ENCODE measurements at places on chromosomes 11 and 22.

- no peak for DNase-seq
Observed at GRCh38 chr22:23010430-23010829, 59.9 kb upstream of the GNAZ start.

- no peak for DNase-seq
Observed at GRCh38 chr11:24609192-24610119, 112.6 kb downstream of the LUZP2 start.

DNA sequence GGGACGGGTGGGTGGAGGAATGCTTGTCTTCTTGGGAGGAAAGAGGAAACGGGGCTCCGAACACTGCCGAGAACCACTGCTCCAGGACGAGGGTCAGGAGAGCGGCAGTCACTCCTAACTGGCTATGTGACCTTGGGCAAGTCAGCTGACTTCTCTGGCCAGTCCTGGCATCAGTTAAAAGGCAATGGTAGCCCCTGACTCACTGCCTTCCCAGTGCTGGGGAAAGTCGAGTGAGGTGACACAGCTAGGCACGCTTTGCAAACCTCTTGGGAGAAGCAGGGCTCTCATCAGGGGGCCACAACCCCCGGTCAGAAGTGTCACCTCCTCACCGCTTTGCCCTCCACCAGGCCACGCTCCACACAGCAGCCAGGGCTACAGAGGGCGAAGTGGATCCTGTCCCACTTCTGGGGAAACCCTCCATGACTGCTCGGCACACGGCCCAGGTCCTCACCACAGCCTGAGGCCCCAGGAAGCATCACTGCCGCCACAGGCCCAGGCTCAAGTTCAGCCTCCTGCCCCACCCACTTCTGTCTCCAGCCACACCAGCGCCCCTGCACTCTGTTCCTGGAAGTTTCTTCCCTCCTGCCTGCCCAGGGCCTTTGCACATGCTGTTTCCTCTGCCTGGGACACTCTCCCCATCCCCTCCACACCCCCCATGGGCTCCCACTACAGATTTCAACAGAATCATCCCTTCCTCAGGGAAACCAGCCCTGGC lies 16.3 kb downstream of the IL2RB start:
- no peak for DNase-seq

DNA sequence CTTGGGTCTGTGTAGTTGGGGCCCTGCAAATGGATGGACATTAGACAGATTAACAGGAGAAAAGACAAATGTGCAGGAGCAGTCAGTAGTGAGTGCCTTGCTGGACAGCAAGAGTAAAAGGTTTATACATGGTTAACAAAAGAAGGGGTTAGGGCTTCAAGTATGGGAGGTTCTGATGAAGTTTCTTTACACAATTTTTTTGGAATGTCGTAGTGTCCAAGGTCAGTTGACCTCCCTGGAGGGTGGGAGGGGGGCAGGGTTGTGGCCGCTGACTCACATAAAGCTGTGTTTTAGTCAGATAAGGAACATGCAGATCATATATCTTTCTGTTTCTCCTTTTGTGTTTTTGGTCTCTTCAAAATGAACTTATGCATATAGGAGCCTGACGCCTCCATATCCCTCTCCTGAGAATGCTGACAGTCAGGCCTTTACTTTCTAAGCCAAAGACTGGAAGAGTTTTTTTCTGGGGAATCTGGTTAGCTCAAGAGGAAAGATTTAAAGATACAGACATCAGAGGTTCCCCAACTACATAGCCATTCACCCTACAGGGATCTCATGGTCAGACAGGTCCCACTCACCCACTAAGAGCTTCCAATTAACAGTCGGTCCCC lies 134.3 kb downstream of the NECTIN1 start:
- DNase-seq: no peak

DNA sequence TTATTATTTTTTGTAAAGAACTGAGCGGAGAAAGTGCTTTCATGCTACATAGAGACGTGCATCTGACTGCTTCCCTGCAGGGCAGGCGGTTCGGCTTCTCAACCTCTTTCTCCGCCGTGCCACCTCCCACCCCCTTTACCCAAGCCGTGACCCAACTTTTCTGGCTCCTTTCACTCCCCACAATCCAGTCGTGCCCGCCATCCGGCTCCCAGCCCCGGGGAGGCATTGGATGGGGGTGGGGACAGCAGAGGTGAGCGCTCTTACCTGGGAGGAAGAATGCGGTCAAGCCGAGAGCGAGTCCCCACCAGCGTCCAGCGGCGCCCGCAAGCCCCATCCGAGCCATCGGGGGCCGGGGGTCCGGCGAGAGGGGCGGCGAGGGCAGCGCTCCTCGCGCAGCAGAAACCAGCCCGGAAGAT lies 781 bp downstream of the NECTIN1 start:
- DNase-seq: peak; percentile 63

- no peak for DNase-seq
Observed at GRCh38 chr11:102469196-102469821, 16.7 kb upstream of the TMEM123 start.

GRCh38 chr22:39382410-39382809 lies 17.2 kb upstream of the TAB1 start:
- DNase-seq: no peak

DNA sequence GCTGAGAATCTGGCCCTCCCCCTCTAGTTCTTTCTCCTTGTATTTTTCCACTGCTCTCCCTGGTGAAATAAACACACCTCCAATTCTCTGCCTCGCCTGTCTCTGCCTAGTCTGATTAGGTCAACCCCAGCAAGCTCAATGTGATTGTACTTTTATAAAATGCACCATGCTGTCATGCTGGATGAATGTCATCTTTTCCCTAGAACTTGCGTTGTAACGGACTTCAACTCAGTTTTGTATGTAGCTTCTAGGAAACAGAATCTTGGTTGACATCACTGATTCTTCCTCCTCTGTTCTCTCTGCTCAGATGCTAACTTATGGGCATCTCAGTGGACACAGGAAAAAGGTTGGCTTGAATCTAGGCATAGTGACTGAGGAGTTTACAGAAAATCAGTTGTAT lies 261.9 kb upstream of the ISX start:
- no peak for DNase-seq

DNA sequence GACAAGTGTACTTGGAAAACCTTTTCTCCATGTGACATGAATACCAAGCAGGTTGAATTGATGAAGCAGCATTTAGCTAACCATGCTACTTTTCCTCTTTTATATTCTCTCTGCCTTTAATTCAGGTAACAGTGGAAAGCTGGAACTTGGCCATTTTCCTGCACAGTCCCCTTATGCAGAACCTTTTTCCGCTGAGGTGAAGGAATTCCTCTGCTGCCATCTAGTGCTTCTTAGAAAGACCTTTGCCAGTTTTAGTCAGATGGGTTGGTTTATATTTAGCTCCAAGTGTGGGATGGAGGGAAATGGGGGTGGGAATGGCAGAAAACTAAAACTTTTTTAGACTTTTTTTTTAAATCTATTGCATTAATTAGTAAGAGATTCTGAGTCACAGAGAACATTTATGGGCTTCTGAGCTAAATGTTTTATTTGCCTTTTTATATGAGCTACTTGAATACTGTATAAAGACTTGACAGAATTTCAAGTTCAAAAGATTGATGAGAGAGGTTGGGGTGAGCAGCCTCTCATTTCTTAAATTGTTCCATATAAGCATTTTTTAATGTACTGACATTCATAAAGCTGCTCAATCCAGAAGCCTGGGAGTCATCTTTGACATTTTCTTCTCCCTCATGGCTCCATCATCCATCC lies 153.9 kb upstream of the ZC3H12C start:
- DNase-seq: no peak

GRCh38 chr11:7587712-7588111 lies 73.9 kb downstream of the PPFIBP2 start:
- no peak for DNase-seq

DNA sequence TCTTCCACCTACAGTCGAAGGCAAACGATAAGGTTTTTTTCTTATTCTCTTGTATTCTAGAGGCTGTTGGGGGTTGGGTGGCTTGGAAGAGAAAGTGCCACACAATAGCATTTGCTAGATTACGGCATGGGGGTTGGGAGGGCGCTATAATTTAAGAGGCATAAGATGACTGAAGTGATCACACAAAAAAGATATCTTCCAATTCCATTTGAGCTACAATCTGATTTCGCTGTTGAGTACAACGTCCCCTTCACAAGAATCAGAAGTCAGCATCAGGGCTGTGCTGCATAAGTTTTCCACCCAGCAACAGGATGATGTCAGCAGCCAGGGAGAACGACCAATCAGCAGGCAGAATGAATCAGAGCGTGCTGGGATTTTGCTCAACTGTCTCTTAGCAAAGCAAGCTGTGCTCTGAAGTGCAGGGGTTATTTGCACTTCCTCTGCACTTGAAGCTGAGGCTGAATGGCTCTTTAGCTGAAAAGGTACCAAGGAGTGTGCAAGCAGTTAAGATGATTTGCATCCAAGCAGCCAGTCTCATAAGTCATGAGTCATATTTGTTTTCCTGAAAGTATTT lies 23.2 kb upstream of the SESN3 start:
- DNase-seq: peak; percentile 17

DNA sequence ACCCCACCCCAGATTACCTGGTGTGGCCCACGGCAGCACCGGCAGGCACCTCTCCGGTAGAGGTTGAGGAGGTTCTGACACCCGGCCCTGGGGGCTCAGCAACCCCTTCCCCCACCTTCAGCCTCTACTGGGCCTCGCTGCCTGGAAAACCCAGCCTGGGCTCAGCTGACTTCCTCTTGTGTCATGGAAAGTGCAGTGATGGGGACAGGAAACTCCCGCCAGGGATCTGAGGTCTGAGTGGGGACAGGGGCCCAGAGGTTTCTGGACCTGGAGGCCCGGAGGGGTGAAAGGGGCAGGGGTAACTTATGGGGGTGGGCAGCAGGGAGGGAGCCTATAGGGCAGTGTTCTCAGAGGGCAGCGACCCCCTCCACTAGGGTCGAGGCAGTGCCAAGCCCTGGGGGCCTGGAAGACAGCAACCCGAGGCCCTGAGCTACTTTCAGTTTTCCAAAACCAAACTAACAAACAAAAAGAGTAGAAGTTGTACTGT lies 10.0 kb upstream of the CD5 start:
- DNase-seq: no peak

- DNase-seq: no peak
Observed at GRCh38 chr11:19751055-19751454, 38.4 kb downstream of the NAV2 start.

GRCh38 chr22:44341431-44342346 lies 28.9 kb upstream of the SHISAL1 start:
- no peak for DNase-seq

- DNase-seq: no peak
Observed at GRCh38 chr22:42160251-42160650, 29.6 kb upstream of the CYP2D6 start.

DNA sequence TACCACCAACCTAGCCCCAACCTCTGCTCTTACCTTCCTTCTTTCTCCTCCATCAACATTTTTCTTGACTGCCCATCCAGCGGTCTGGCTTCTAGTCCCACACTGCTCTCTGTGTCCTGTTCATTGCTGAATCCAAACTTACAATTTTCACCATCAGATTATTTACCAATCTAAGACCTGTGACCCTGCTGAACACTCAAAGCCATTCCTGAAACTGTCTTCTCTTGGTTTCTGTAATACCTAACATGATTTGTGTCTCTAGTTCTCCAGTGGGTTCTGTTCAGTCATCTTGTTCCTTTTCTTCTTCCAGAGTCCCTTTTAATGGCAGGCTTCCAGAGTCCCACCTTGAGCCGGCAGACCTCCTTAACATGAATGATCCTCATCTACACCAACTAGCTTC lies 24.1 kb downstream of the RRAS2 start:
- no peak for DNase-seq

GRCh38 chr11:26743622-26744021 lies 21.8 kb upstream of the SLC5A12 start:
- DNase-seq: no peak

DNA sequence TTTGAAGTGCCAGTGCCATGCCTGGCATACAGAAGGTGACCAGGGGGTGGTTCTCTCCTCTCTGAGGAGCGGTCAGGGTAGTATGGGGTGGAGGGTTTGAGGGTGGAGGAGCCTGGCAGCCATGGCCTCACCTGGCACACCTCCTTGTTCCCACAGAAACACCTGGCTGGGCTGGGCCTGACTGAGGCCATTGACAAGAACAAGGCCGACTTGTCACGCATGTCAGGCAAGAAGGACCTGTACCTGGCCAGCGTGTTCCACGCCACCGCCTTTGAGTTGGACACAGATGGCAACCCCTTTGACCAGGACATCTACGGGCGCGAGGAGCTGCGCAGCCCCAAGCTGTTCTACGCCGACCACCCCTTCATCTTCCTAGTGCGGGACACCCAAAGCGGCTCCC lies 9.6 kb downstream of the SERPINH1 start:
- DNase-seq: no peak

DNA sequence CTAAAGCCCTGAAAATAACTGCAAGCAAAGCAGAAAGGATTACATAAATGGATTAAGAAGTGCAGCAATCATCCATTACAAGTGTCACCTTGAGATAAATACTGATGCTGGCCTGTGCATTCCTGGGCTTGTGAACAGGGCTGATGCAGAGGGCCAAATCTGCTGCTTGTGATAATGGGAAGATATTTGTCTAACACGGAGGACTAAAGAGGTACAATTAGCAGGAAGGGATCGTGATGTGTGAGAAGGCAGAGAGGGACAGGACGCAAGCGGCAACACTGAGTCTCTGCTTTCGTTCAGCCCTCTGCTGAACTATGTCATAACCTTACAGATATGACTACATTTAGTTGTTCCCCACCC lies 107.7 kb upstream of the DDI1 start:
- no peak for DNase-seq

GRCh38 chr22:23163665-23164064 lies 16.6 kb upstream of the BCR start:
- DNase-seq: no peak

DNA sequence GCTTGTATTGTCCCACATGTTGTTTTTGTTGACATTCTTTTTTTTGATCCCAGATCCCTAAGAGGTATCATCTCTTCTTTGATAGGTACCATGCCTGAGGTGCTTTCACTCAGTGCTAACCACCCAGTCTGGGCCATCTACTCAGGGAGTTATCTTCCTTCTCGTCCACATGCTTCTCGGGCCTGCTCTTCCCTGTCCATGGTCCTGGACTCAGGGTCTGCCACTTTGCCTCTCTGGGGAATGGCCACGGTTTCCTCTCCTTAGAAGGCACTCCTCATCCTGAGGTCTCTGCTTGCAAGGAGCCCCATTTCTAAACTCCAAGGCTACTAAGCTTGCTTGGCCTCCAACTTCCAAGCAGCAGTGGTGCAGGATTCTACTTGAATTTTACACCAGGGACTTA lies 227.0 kb upstream of the NCAM1 start:
- no peak for DNase-seq

GRCh38 chr11:73956876-73957653 lies 6.2 kb downstream of the DNAJB13 start:
- no peak for DNase-seq

DNA sequence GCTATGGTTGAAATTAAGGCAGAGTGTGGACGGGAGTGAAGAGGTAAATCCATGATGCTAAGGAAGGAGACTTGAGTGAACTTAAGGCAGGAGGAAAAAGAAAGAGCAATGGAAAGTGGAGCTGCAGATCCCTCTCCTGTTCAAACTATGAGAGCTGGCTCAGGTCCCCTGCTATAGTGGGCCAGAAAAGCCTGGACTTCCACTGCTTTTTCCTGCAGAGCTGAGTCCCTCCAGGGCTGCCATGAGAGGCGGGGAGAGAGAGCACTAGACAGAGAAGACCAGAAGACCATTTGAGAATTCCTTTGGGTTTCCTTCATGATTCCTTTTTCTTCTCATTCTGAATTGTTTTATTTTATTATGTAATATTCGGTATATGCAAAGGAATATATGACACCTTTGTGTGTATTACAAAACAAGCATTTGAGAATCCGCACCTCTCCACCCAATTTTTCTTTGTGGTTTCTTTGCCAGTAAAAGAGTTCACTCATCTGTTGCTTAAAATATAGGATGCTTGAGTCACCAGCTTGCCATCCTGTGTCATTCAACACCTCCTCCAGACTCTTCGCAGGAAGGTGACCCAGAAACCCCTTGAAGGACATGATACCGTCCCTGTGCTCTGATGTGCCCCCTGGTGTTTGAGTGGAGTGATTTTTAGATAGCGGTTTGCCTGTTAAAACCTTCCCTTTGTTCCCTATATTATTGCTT lies 24.4 kb downstream of the SREBF2 start:
- DNase-seq: no peak

Data from frontal cortex (tissue), 4 donors.